A172 (cell line): ENCODE measurements at places on chromosomes 11 and 22.

DNA sequence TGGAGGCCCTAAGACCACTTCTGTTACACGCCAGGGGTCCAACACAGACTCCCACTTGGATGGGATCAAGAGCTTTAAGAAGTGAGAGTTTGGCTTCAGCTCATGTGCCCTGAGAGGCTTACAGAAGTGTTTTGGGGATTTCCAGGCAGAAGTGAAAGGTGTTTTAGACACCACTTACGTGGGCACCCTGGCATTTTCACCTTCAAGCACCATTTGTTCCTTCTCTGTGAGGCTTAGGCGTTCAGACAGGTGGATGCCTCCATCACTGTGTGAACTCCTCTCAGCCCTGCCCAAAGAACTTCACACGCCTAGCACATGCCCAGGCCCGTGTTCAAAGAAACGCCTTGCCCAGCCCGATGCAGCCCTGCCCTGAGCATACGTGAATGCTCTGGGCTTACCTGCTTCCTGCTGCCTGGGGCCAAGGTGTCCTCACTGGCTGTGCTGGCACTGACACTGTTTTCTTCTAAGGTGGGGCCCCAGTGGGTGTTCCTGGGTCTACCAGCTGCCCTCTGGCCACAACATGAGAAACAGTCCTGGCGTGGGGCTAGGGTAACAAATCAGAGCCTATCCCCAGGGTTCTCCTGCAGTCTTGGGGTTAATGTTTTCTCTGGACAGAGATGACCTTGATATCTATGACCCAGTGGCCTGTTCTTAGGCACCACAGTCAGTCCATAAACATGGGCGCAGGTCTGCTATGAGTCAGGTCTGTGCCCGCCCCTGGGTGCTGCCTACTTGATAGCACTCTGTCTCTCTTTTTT lies 34.0 kb downstream of the AMPD3 start:
- no peak for DNase-seq

DNA sequence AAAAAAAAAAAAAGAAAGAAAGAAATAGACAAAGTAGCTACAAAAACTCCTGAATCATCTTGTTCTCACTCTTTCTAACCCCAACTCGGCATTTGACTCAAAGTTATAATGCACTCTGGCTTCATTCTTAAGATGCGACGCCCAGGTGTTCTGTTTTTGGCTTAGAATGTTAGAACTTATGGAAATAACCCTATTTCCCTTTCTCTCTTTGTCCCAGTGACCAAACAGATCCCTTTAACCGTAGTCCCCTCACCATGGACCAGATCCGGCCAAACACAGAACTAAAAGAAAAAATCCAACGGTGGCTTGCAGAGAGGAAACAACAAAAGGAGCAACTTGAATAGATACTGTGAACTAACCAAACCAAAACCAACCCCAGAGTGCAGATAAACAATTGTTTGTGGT lies 5.3 kb upstream of the ATP5MG start:
- DNase-seq: no peak

GRCh38 chr11:1041936-1042608 lies 5.6 kb upstream of the MUC6 start:
- peak; percentile 73 for DNase-seq

- DNase-seq: no peak
Measured at GRCh38 chr11:102553835-102554282, 23.3 kb upstream of the MMP7 start.
